Activated CD4-positive, alpha-beta T cell treated with anti-CD3 and anti-CD28 coated beads, Interleukin-2, Interleukin-4, amounts not matched to agents 100 ng/mL and 50 ng/mL, durations not matched to agents 16 hours and 8 hours (primary cell): ENCODE measurements at places on chromosomes 6 and 20.

GRCh38 chr6:75870389-75870788 is 121.3 kb downstream of the MYO6 start:
- DNase-seq, result no peak

DNA sequence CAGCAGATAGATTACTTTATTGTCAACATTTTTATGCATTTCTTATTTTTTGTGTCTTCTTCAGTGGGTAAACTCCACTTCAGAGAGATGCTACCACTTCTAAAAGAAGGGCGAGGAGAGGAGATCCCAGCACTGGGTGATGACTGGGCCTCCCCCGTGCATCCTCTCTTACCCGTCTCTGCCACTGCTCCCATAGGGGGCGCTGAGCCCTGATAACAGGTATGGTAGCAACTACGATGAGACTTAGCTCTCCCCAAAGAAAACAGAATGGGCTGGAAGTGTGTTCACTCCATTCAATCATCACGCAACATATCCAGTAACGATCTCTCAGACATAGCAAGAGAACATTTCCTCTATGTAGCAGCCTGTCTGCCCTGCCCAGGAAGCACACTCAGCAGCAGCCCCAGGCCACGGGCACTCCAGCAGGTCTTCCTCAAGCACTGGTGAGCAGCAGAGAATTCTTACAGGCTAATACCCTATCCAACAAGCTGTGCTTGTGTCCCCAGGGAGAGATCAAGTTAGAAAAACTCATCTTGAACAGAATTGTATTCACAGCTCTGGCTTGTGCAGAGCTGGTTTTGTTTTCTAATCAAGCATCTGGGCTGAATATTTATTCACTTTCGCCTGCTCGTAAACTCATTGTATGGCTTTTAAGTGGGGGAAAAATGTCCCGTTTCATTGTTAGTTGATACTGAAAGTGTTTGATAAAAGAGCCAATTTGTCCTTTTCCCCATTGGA is 533.1 kb upstream of the CDH4 start:
- DNase-seq, result no peak

DNA sequence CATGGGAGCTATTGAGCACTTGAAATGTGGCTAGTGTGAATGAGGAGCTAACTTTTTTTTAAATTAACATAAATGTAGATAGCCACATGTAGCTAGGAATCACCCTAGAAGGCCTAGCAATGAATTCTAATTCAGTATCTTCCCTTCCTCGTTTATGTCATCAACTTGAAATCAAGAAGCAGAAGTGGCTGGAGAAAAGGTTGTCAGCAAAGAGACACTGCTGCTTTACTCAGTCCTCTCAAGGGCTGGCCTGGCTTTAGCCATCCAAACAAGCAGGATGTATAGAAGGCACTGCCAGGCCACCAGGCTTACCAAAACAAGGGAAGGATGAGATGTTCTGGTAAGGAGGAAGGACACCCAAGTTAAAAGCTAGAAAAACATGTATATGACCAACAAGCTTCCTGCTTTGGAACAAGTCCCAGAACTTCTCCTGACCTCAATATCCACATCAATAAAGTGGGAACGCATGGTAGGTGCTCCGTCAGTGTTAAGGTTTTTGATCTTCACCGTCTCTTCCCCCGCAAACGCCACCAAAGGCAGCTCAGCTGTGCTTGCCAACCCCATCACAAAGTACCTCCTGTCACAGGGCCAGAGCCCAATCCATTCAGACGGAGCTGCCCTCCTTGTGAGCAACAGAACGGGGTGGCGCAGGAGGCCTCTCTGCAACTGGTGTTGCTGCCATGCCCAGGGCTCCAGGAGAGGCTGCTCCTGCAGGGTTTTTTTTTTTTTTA is 235.8 kb upstream of the RIN2 start:
- DNase-seq, result no peak

DNA sequence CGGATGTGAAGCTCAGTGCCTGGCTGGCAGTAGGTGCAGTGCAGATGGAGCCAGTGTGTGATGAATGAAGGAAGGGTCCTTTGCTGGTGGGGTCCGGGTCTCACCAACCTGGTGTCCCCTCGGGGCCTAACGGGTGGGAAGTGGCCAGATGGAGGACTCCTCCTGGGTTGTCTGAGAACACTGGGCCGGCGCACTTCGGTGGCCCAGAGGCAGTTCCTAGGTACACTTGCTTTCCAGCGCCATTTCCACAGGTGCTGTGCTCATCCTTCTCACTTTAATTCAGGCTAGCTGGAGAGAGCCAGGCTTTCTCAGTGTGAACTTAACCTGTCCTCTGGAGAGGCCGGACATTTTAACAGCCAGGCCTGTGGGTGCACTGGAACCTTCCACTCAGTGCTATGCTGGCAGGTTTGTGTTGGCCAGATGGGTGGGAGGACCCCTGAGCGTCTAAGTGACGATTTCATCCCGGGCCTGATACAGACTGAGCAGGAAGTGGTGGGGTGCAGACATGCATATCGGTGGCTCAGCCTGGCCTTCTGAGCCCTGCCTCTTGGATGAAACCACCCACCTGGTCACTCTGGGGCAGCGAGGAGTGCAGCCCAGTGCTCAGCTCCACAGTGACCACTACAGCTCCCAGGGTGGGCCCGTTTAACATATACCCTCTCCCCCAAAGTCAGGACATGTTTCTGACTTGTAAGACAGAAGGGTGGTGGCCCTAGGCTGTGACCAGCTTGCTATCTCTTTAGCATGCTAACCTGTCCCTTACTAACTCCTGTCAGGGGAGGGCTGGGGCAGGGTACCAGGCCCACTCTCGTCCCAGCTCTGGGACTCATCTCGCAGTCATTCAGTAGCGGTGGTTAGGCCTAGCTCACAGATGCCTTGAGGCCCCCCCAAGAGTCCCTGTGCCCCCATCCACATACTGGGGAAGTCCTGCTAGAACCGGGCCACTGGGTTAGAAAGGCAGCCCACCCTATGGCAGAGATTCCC is 8.2 kb upstream of the PYGB start:
- DNase-seq, result no peak

- no peak for DNase-seq
Measured at GRCh38 chr20:17320456-17320855, 93.6 kb downstream of the PCSK2 start.

GRCh38 chr6:24107294-24107693 is 18.7 kb upstream of the NRSN1 start:
- no peak for DNase-seq

GRCh38 chr6:15534974-15535373 is 127.9 kb downstream of the DTNBP1 start:
- no peak for DNase-seq

- no peak for DNase-seq
Measured at GRCh38 chr20:59456342-59457279, 147.7 kb upstream of the PHACTR3 start.

- DNase-seq, result no peak
Measured at GRCh38 chr20:60583741-60584140, 625.5 kb downstream of the CDH26 start.

DNA sequence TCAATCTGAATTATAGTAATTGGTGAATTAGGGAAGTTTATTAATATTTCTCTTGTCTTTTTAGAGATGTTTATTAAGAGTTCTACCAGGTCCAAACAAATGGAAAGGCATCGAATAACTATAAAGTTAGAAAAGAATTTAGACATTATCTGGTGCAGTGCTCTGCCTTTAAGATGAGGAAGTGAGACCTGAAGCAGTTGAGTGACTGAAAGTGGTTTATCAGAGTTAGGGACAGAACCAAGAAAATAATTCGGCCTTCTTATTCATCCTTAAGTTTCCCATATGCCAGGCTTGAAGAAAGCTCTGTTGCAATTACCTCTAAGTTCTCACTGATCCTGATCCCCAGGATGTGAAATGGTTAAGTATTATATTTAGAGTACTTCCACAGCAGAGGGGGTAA is 94.2 kb upstream of the FLRT3 start:
- no peak for DNase-seq

DNA sequence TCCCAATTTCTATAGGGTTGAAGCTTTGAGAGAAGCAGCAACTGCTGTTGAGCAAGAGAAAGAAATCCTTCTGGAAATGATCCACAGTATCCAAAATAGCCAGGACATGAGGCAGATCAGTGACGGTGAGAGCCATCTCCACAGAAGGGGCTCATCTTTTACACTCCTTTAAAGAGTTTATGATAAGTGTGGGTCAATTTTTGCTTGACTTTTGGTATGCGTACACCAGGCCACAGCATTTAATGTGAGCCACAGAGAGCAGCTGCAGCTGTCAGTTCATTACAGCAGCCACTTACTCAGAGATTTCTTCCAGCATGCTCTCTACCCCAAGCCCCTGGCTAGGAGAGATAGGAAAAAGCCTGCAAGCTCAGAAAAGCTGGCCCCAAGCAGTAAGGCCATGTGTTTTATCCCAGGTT is 9.9 kb downstream of the BAG2 start:
- no peak for DNase-seq

- DNase-seq, result peak; percentile 69
Measured at GRCh38 chr6:32845384-32845884, 1.6 kb upstream of the PSMB8 start.

- DNase-seq, result no peak
Measured at GRCh38 chr6:127102299-127102698, 16.2 kb upstream of the RSPO3 start.

DNA sequence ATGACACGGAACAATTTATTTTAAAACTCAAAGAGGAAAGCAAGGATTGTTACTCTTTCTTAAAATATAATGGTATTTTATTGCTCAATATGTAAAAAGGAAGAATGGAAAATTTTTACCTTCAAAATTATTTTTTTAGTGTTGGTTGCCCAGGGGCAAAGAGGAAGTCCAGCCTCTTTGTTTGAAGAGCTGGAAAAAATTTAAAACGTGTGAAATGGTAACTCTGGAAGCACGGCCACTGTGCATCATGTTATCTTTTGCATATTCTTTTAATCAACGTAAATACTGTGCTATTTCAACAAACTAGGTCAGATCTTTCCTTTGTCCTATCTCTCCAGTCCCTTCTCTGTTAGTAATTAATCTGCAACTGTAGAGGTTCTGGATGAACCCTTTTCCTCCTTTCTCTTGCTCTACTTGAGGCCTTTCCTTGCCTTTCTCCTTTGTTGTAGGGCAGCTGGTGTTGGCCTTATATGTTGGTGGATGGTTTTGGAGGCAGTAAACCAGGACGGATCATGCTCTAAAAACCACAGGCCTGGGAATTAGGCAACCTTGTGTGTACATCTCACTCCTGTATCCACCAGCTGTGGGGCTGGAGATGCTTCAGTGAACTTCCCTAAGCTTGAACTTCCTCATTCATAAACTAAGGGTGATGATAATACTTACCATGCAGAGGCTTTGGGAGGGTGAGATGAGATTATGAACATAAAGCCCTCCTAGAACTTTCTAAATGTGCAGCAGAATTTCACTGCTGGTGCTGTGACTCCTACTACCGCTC is 143.3 kb downstream of the PRL start:
- DNase-seq, result no peak

DNA sequence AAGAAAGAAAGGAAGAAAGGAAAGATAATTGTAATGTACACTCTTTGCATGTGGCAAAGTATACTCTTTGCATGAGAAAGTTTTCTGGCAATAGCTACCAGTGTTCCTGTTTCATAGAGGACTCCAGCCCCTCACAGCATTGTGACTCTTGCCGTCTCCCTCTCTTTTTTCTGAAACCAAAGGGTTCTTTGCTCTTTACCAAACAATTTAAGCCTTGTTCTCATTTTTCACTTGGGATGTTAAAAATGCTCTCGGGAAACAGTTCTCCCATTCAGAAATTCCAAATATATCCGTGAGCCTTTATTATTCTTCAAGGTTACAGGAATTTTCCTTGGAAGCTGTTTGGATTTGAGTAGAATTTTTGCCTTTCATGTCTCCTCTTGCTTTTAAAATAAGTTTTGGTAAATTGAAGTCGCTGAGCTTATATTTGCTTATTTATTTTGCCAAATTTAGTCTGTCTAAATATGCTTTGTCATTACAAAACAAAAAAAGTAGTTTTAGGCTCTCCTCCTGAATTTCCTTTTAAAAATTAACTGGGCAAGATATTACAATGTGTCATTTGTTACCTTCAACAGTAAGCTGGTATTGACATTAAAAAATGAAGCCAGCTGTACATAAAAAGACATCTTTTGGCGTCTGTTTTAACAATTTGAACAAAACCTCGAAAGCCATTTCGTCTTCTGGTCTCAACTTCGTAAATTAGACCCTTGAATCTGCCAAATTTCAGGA is 103.8 kb upstream of the ARMC2 start:
- DNase-seq, result no peak

GRCh38 chr20:19908576-19908975 is 108.6 kb upstream of the NAA20 start:
- no peak for DNase-seq

DNA sequence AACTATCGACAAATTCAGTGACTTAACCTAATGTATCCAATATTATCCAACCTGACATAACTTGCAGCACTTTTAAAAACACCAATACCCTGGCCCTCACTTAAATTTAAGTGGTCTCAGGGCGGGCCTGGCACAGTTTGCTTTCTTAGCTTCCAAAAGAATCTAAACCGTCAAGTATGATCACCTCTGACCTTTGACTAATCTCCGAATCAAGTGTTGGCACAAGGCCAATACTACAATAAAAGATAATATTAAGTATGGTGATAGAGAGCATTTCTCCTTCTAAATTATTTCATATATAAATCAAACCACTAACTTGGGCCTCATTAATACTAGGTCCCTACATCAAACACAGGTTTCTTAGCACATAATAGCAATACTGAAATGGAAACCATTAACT is 153.0 kb downstream of the PTPRK start:
- no peak for DNase-seq

DNA sequence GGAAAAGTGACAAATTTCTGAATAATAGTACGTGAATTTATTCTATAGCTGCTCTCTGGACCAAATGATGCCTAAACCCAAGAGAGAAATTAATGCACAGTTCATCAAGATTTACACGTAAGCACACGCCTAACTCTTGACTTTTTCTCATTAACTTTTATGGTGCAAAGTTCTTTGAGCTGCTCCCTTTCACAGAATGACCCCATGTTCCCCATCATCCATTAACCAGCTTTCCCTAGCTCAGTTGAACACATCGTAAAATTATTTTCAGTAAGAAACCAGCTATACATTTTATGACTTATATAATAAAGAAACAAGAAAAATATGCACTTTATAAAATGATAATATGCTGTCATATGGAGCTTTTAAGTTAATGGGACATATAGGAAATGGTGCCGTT is 54.3 kb downstream of the ID4 start:
- DNase-seq, result no peak

DNA sequence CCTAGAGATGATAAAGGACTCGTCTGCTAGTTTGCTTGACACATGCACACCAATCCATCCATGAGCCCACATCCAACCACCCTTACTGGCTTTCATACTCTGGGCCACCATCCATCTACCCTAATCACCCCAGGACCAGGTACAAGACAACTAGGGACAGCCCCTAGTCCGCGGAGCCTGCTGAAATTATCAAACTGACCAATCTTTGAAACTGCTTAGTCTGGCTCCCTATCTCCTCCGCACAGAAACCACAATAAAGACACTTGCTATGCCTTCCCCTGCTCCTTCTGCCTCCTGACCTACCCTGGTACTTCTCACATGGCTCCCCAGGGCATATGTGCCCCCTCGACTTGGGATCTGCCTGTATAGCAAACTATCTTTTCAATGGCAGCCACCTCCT is 33.1 kb downstream of the PXDC1 start:
- DNase-seq, result no peak

GRCh38 chr20:54086507-54087039 is 16.2 kb upstream of the BCAS1 start:
- no peak for DNase-seq

GRCh38 chr6:170175644-170176135 is 115.2 kb downstream of the DLL1 start:
- DNase-seq, result no peak
